ENCODE measurements at places on chromosomes 3 and 15.

DNA sequence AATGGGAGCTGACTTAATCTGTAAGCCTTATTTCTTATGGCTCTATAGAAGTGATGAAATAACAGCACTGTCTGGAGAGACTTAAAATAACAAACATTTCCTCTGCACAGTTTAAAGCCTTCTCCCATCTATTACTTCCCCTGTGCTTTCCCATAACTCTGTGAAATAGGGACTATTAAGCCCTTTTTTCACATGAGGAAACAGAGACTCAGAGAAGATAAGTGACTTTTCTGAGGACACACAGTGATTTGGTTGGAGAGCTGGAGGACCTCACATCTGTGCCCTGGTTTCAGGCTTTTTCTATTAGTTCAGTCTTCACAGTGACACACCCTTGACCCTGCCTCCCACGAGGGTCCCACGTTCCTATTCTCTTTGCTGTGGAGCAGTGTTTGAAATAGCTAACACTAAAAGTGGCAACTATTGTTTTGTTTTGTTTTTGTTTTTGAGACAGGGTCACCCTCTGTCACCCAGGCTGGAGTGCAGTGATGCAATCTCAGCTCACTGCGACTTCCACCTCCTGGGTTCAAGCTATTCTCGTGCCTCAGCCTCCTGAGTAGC is 82.9 kb downstream of the ST6GAL1 start:
- no peak for DNase-seq

DNA sequence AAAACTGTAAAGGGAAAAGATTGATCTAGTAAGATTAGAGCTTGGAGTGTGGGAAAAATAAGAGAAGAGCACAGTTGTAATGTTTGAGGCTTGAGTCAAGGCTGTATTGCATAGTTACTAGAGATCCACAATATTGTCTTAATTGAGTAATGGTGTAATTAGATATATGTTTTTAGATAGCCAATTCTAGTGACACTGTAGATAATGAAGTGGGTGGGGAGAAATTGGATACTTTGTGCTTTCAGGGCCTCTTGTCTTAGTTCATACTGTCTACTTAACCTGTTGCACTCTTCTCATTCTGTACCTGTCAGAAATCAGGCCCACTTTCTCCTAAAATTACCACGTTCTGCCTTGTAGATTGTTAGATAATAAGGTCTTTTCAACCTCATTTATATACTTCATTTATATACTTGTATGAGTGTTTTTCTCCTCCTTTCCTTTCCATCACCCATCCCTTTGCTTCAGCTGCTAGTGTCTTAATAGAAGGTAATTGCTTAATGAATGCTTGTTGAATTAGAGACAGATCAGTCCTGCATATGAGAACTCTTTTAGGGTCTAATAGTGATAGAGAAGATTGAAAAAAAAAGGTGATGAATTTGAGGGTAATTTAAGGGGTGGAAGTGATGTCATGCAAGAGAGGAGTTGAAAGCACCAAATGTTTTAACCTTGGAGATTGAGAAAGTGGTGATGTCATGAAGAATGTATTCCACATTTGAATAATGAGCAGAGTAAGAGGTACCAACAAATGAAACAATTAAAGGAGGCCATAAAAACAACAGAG is 32.0 kb downstream of the PIK3CA start:
- no peak for DNase-seq

DNA sequence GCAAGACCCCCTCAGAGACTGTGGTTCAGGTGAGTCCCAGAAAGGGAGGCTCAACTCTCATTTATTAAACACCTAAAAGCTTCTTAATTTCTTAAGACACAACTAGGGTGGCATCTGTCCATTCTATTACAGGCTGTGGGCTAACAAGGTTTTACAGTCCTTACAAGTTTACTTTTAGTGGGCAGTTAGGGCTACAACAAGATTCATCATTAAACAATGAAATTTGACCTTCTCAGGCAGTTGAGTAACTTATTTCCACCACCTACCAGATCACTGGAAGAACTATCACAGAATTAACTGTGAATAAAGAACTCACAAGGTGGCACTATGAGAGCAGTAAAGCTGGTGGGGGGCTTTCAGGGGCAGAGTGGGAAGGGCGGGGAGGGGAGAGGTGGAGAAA is 132.6 kb downstream of the PLD1 start:
- no peak for DNase-seq

DNA sequence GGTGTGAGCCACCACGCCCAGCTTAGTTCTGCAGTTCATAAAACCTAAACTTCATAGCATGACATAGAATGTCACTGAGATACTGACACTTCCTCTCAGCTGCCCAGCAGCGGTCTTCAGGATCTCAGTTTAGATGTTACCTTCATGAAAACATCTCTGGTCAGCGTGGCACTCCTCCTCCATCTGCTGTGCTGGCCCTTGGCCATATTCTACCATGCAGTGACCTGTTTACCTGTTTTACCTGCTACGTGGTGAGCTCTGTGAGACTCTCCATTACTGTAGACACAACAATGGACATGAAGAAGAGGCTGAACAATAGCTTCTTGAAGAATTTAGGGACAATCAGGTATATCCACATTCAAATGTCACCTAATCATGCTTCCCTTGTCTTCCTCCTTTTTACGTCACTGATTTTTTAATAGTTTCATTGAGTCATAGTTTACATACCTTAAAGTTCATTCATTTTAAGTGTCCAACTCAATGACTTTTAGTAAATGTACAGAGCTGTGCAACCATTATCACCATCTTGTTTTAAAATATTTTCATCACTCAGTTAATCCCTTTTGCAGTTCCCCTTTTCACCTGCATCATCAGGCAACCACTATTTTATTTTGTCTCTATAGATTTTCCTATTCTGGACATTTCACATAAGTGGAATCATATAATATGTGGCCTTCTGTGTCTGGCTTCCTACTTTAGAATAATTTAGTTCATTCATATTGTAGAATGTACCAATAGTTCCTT is 32.2 kb upstream of the PTPN23 start:
- no peak for DNase-seq

DNA sequence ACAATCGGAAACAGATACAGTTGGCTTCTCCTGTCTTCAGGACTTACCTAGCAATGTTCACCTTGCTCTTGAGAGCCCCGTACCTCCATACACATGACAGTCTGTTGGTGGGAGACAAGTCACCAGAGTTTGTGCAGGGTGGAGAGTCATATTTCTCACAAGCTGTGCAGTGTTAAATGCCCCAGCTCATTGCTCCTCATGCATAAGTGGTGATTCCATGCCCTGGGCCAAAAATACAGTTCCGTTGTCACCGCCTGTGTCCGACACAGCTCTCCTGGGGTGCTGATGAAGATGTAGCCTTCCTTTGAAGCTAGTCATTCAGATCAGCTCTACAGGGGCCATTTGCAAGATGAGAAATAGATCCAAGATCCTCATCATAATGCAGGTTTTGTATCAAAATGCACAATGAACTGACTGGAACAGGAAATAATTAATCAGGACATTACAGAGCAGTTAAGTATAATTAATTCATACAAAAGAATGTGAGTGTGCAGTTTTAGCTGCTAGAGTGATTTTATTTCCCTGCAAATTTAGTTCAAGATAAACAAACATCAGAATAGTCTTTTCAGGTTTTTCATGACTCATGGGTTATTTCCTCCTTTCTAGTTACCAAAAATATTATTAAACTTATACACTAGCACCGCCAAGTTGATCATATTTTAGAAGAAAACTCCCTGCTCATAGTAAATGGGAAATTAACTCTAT is 66.5 kb downstream of the CD47 start:
- DNase-seq, result no peak

DNA sequence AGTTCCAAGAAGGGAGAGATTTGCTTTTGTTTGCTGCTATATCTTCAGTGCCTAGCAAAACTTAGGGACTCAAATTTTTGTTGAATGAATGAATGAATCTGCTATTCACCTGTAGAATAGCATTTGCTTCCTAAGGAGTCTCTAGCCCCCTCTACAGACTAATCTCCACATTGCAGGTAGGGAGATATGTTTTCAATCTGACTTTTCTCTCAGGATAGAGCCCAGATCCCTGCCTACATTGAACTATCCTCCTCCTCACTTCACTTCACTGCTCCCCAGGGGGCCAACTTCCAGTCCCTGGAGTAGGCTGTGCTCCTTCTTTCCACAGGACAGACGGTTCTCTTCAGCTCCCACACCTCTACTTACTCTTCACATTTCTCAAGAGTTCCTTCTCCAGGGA is 81.9 kb upstream of the PTX3 start:
- DNase-seq, result no peak

DNA sequence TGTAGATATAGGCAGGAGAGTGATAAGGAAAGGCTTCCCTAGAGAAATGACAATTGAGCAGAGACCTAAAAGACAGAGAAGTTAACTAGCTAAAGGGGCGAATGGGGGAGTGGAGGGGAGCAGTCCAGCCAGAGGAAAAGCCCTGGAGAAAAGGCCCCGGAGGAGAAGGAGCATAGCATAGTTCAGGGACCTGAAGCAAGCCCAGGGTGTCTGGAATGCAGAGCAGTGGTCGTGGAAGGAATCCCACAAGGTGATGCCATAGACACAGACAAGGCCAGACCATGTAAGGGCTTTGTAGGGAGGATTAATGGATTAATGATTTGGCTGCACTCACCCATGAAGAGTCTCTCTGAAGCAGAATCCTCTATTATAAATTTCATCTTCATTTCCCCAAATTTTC is 45.8 kb upstream of the LRRN1 start:
- DNase-seq, result no peak

DNA sequence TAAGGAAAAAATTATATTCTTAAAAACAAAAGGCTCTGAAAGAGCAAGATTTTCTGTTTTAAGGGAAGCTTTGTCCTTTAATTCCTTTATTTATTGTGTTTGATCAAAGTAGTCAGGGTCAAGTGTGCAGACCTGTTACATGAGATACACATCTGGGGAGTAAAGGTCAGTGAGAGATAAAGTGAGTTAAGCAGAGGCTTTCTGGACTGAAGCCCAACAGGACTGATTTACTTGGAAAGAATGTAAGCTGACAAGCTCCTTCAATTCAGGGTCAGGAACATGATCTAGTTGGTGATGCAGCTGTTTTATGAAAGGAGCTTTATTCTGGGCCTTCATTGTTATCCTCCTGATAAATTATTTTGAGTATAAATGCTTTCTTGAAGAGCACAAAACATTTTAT is 20.7 kb upstream of the OTOL1 start:
- no peak for DNase-seq

All from SIG-M5 (cell line).